ENCODE measurements at places on chromosomes 2 and 18.

DNA sequence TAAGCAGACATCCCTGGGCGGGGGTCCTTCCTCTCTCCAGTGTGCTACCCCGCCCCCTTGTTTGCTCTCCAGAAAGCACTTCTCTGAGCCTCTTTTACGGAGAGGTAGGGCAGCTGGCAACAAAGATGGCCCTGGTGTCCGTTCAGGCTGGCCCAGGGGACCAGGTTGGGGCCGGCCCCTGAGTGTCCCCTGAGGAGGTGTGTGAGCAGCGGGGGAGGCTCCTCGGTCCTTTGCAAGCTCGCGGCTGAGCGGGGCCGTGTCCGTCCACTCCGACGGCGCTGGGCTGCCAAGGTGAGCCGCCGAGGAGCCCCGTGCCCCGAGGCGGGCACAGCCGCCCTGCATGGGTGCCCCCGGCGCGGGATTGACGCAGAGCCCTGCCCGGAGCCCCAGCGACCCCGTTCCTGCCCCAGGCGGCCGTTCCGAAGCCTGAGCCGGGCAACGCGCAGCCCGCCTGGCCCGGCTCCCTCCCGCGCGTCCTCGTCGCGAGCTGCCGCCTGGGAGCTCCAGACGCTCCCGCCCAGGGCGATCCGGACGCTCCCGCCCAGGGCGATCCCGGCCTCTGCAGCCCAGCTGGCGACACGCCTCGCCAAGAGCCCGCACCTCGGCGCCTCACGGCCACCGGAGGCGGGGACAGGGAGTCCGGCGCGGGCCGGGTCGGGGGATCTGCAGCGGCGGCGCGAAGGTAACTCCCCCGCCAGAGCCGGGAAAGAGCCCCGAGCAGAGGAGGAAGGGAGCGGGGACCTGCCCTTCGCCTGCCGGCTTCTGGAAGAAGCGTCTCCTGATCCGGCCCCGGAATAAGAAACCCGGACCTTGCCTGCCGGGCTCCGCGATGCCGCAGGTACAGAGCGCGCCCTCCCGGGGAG lies at the start of gene PROKR1:
Gene PROKR1 (plus strand): TSS at position 569 of the 863 bp plus-strand sequence. CDS start 2,243 bp downstream, outside the sequence.
- no peak for DNase-seq

- peak; percentile 36 for DNase-seq
Observed at GRCh38 chr18:54828281-54828881, at the start of gene RAB27B. RAB27B (plus strand) TSS chr18:54828477; CDS start chr18:54877586, 49,109 bp downstream.

DNA sequence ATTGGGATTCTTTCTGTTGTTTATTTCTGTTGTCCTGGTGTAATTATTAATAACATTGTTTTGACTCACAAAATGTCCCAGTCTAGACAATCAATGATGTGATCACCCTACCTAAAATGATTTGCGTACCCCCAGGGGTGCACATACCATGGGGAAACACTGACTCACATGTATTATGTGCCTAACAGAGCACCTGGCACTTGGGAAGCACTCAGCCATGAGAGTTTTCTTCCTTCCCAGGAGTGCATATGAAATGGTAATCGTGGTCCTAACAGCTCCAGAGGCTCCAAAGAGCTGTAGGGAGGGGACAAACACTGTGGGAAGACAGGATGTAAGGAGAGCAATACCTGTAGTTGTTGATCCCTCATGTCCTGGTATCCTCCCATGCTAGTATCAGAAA lies 187.8 kb upstream of the ERBB4 start:
- no peak for DNase-seq

GRCh38 chr2:63861220-63861822 lies 19.6 kb downstream of the UGP2 start:
- no peak for DNase-seq

DNA sequence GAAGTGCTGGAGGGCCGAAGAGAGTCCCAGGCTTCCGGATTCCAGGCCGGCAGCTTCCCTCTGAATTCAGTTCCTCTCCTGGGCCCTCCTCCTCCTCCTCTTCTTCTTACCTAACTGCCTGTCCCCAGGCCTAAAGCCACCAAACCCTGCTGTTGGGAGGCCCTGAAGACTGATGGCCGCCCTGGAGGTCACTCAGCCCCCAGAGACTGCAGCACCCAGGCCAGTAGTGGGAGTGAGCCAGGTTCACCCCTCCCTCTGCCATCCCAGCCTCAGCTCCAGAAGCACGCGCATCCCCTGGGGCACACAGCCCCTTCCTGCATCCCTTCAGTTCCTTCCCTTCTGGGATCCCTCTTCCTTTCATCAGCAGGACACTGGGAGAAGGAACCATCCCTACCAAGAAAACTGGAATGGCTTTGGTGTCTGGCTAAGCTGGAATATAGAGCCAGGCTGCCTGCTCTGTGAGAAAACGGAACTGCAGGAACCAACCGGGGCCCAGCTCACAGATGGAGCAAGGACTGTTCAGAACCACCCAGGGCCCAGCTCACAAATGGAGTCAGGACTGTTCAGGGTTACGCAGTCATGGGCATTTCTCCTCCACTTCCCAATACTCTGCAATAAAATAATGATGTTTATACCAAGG lies 127.4 kb downstream of the NDUFA10 start:
- no peak for DNase-seq

DNA sequence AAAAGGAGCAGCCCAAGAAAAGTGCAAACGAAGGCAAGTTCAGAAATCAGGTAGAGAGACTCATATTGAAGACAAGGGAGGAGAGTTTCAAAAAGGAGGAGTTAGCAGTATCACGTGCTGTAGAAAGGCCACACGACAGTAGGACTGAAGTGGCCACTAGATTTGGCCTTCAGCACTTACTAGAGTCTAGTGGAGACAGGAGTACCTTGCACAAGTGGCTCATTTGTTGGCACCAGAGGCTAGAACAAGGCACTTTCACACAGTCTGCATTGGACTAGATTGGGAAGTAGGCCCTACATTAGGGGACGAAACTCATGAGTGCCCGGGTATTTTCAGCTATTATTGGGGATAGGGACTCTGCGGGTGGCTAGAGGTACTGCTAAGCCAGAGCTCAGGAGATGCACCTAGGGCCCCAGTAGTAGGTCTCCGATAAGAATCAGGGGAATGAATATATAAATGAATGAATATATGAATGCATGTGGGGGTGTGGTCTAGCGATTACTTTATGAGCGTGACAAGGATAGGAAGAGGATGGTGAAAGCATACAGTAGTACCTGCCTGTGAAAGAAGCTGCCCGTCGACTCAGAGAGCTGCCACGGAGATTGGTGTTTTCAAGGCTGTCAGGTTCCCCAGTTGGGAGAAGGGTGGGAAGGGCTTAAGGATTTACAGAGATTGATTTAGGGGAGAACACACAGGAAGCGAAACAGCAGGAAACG lies 1.4 kb upstream of the NCOA1 start:
- DNase-seq, result no peak

GRCh38 chr2:61463769-61464475 lies 7.0 kb downstream of the USP34 start:
- no peak for DNase-seq

GRCh38 chr2:44932079-44932478 lies 9.4 kb upstream of the SIX3 start:
- DNase-seq, result no peak

GRCh38 chr2:74571058-74571457 lies 16.5 kb downstream of the DOK1 start:
- DNase-seq, result no peak

DNA sequence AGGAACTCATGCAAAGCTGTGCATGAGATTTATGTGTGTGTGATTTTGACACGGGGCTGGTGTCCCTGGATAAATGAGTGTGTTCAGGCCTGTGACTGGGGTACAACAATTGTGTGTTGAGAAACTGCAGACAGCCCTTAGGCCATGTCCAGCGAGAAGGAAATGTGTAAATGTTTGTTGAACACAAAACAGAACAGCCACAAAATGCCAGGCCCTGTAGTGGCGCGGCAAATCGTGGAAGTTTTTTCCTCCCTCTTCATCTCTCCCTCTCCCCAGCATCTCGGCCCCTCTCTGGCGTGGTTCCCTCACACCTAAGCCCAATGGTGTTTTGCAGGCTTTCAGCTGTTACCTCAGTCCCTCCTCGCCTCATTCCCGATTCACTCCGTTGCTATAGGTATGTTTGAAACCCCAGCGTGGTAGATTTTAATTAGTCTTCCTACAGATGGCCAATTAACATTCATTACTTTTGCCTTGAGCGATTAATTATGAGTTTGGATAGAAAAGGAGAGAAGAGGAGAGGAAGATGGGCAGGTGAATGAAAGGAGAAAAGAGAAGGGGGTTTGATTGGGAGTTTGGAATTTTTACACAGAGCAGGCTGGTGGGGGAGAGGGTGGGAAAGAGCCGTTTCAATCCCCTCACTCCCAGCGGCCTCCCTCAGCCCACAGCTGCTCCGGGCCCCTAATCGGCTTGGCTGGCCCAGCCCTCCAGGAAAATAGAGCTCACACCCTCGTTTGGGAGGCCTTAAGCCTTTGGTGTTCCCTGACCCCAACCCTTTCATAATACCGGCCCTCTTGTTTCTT lies 10.8 kb downstream of the SPR start:
- no peak for DNase-seq

DNA sequence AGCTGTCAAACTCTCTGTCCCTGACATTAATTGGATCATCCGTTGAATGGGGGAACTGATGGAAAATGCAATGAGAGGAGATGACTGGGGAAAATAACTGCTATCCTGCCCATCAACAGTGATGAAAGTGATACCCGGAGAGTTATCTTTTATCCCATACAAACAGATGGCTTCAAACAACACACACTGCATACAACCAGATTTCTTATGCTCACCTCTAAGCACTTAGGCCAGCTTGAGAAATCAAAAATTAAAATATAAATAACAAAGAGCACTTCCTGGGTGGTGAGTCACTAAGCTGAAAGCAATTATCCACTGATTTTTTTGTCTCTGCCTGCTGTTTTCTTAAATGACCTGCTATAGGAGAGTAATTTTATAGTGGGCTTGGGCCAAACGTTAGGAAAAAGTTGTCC lies 237.6 kb upstream of the RGPD4 start:
- DNase-seq, result no peak

DNA sequence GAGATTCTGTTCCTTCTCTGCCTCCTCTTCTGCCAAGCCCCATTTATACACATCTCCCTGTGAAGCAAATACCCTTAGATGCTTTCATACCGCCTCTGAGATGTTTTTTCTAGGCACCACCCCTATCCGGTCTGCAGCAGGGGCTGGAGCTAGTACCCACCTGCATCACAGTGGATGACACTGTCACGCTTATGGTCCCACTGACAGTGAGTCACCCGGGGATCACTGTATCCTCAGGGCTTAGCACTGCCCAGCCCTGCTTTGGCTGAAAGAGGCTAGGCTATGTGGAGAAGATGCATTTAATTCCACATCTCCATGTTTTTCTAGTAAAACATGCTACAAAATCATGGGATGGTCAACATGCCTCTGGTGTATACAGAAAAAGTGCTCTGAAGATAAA lies 9.9 kb downstream of the FABP1 start:
- DNase-seq, result no peak

GRCh38 chr2:62248226-62248625 lies 52.3 kb downstream of the B3GNT2 start:
- no peak for DNase-seq

GRCh38 chr2:110984694-110985490 lies 135.8 kb upstream of the BCL2L11 start:
- DNase-seq, result no peak

- no peak for DNase-seq
Observed at GRCh38 chr2:232533944-232534710, 5.4 kb upstream of the CHRNG start.

DNA sequence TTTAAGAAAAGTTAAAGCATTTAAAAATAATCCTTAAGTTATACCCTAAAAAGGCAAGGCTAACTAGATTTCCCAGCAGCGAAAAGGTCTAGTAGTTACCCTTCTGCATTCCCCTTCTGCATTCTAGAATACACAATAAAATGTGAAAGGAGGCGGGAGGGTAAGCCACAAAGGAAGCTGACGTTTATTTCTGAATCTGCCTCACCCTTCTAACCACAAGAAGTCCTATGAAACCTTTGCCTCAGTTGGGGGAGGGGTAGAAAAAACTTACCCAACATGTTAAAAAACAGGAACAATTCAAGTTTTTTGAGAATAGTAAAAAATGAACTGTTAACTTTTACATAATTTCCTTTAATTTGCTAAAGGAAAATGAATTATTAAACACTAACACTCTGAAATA lies 11.3 kb downstream of the STK17B start:
- peak; percentile 29 for DNase-seq

DNA sequence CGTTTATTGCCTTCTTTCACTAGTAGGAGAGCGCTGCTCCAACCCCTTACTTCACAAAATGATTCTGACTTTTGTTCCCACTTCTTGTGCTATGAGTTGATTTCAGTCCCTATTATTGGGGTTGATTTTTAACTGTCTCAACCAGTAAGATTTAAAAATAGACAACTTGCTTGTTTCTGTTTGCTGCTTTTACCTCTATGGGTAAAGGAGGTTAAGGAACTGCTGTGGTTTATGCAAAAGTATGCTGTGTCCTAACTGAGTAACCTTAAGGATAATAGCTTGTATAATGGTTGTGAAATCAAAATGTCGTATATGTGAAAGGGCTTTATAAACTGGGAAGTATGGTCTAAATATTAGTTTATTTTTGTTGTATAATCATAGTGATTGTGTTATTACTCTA lies 22.6 kb downstream of the ALMS1 start:
- no peak for DNase-seq

DNA sequence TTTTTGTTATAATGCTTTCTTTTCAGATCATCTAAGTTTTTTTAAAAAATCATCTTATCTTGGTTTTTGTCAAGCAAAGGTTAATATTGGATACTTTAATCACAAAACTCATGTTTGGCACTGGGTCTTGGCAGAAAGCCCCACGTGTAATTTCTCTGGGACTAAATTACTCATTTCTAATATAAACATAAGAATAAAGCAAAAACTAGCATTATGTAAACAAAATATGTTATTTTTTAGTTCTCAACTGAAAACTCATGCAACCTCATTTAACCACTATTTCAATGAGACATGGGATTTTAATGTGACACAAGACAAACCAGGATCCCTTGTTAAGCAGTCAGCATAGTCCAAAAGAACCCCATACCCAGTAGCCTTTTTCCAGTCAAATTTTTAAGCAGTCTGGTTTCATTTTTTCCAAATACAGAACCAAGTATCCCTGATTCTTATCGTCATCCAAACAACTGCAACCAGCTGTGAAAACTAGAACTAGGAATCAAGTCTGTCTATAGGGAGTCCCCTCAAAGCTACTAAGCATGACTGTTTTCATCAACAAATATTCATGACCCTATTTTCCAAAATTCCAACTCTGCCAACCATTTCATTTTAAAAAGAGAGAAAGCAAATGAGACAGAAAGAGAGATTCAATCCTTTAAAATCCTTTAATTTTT lies 27.1 kb downstream of the PID1 start:
- DNase-seq, result no peak

DNA sequence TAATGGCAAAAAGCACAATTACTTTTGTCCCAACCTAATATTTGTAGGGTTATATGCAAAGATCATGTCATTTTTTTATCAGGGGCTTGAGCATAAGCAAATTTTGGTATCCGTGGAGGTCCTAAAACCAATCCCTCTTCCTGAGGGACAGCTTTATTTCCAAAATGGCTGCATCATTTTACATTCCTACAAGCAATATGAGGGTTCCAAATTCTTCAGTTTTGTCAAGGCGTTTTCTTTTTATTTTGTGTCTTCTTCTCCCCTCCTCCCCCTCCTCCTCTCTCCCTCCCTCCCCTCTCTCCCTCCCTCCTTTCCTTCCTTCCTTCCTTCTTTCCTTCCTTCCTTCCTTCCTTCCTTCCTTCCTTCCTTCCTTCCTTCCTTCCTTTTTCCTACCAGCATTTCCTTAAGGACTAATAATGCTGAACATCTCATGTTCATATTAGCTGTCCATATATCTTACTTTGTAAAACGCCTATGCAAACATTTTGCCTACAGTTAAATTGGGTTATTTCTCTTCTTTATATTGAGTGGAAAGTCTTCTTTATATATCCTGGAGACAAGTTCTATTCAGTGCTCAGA lies 881.8 kb downstream of the DCDC2C start:
- DNase-seq, result no peak

Data from stimulated activated CD8-positive, alpha-beta memory T cell treated with anti-CD3 and anti-CD28 coated beads, Interleukin-4, amount 100 ng/mL, for 4 hours (primary cell).